MCF 10A (cell line): ENCODE measurements at places on chromosomes 3 and 15.

GRCh38 chr3:42871592-42872196 is 4.0 kb downstream of the CYP8B1 start:
- DNase-seq = no peak

DNA sequence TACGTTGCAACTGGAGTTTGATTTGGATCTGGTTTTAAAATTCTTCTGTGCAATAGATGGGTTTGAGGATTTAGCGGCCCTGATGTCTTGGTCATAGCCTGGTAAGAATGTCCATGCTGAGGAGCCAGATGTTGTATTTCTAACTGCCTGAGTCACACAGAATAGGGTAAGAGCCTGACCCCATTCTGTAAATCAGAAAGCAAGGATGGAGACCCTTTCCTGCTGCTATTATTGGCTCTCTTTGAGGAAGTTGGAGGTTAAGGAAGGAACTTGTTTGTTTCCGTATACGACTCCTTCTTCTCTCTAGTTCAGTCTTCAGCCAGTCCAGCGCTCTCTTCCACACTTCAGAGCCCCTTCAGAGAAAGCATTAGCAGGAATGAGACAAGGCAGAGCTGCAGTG is 65.1 kb downstream of the HCN4 start:
- DNase-seq = no peak

DNA sequence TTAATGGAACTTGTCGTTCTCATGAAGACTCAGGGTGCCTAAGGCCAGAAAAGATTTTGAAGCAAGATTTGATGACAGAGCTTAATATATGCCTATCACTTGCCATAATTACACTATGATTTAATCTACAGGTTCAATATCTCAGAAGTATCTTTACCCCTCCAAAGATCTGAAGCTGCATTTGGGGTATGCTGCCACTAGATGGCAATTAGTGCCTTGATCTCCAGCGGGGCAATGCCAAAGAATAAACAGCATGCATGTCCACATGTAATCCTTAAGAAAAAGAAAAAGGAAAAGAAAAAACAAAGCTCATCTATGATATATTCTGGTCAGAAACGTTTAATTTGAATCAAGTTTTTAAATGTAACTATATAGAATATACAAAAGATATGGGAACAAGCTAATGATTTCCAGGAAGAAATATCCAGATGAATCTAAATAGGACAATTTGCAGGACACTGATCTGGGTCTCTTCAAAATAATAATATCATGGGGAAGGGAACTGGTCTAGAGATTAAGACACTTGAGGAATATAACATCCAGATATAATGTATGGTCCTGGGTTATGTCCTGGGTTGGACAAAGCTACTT is 55.0 kb upstream of the SOX14 start:
- DNase-seq = peak; percentile 46

DNA sequence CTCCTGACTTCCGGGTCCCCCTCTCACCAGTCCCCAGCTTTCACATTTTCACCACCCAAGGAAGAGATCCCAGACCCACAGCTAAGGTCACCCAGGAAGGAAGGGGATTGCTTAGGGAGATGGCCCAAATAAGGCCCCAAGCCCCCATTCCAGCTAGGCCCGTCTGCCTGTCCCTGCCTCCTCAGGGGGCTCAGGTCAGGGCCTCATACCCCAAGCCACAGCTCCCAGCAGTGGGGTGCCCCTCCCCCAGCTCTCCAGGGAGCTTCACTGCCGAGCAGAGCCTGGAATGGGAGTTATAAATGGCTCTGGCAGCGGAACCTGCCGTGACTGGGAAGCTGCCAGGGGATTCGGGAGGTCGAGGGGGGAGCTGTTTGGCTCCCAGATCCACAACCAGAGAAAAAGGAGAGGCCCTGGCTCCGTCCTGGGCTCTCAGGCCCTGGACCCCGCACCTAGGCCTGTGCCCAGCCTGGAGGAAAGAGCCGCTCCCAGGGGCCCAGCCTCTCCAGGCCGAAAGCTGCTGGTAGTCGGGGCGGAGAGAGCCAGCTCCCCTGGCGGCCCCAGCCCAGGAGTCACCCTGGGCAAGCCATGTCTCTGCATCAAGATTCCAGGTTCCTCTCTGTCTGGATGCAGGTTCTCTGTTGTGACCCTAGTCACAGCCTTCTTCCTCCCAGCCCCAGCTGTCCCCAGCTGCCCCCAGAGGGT is 550 bp downstream of the CCDC9B start:
- peak; percentile 65 for DNase-seq

GRCh38 chr15:39404767-39405181 is 176.1 kb upstream of the THBS1 start:
- DNase-seq = peak; percentile 97

GRCh38 chr3:54856271-54856670 is 71.6 kb downstream of the LRTM1 start:
- no peak for DNase-seq

DNA sequence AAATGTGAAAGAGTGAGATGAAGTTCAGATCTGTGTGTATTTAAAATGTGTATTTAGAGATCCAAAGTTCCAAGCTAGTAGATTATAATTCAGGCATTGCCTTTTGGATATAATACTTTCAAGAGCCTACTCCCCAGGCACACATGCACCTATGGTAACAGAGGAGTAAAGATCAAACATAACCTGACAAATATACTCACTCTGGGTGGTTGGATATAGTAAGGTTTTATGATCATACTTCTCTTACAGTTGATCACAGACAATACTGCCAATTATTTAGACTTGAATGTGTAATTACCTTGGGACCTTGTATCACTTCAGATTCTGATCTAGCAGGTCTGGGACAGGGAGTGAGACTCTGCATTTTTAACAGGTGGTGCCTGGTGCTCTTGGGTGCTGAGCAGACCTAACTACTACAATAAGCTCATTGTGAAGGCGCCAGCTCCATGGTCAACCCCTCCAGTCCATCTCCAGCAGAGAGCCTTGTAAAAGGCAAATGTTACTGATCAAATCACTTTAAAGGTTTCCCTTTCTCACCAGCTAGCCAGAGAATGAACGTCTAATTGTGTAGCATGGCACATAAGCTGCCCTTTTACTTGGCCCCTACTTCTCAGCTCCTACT is 55.5 kb downstream of the NBEAL2 start:
- no peak for DNase-seq

DNA sequence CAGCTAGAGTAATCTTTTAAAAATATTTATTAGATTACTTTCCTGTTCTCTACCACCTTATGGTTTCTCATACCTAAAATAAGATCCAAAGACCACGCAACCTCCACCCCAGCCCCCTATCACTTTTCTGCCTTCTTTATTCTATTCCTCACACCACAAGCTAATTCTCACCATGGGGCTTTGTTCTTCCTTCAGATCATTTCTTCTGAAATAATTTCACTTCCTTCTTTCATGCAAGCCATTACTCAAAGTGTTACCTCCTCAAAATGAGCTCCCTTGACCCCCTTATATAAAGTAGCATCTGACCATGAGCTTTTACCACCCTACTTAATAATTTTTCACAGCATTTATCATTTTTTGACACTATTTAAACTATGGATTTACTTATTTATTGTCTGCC is 233.2 kb upstream of the TMCO5A start:
- no peak for DNase-seq

DNA sequence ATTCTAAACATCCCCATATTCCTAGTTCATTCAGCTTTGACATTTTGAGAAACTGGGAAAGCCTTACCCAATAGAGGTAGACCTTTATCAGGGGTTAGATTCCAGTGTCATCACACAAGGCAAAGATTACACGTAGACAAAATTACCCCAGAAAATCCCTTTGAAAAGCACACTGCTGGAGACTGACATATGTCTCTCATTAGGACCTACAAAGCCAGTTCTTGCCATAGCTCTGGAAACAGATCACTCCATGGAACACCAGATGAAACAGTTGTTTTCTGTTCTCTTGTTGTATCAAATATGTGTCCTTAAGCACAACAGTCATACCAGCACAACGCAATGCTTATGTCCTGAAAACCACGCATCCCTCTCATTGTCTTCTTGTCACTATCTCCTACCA is 44.7 kb downstream of the RARB start:
- no peak for DNase-seq

DNA sequence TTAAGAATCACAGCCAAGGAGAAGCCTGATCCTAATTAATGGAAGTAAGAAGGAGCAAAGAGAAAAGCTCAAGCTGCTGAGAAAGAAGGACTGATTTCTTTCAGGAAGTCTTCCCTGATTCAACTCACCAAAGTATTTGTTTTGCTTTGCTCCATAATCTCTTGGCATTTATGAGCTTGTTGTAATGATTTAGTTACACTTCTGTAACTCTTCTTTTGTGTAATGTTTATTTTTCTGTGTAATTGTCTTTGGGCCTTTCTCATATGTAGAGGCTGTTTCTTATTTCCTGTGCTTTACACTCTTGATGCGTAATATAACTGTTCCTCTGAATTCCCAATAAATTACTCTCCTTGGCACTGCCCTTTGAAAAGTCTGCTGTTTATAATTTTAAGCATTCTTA is 80.0 kb downstream of the COL6A5 start:
- DNase-seq = no peak

GRCh38 chr3:184738506-184738890 is 26.6 kb upstream of the MAGEF1 start:
- no peak for DNase-seq

- DNase-seq = no peak
Measured at GRCh38 chr3:13272831-13273603, 147.1 kb downstream of the NUP210 start.

DNA sequence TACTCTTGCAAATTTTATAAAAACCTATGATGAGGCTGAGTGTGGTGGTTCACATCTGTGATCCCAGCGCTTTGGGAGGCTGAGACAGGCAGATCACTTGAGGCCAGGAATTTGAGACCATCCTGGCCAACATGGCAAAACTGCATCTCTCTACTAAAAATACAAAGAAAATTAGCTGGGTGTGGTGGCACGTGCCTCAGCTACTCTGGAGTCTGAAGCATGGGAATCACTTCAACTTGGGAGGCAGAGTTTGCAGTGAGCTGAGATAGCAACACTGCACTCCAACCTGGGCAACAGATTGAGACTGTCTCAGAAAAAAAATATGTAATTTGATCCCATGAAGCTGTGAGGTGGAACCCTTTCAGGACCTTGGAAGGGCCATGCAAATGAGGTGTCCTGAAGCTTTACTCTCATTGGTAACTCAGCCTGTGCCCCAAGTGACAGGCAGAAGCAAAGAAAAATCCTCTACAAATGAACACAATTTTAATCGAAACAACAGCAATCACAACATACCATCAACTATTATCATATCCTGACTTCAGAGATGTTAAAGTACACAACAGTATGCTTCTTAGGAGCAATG is 84.6 kb upstream of the CDV3 start:
- peak; percentile 85 for DNase-seq

DNA sequence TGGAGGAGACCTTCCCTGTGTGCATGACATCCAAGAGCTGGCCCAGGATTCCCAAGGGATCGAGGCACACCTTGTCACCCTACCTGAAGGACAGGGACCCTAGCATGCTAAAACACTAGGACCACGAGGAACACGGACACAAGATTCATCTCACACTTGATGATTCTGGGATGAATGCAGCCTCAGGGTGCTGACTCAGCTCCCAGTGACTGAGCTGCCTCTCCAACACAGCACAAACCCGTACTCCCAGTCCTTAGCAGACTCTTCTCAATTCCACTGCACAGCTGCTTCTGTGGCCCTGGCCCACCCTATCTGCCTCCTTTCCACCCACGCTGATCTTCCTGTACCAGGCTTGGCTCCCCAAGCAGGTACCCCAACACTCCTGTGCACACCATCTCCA is 9.1 kb upstream of the OXTR start:
- DNase-seq = no peak

DNA sequence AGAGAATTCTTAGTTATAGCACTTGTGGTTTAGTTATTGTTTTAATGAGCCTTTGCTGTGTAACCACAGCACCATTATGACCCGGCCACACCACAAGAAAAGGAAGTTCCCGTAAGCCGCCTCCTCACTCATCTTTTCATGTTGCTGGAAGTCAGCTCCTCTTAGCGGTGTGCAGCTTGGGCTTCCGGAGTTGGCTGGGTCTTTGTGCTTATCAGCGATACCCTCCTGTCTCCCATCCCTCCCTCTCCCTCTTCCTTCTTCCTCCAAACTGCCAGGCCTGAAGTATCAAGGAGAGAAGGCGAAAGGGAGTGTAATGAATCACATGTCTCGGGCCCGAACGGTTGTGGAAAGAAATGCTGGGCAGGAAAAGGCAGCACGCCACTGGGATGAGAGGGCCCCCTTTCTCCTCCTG is 353.5 kb downstream of the MCTP2 start:
- DNase-seq = no peak

- DNase-seq = no peak
Measured at GRCh38 chr15:93882141-93882540, 349.2 kb upstream of the MCTP2 start.

DNA sequence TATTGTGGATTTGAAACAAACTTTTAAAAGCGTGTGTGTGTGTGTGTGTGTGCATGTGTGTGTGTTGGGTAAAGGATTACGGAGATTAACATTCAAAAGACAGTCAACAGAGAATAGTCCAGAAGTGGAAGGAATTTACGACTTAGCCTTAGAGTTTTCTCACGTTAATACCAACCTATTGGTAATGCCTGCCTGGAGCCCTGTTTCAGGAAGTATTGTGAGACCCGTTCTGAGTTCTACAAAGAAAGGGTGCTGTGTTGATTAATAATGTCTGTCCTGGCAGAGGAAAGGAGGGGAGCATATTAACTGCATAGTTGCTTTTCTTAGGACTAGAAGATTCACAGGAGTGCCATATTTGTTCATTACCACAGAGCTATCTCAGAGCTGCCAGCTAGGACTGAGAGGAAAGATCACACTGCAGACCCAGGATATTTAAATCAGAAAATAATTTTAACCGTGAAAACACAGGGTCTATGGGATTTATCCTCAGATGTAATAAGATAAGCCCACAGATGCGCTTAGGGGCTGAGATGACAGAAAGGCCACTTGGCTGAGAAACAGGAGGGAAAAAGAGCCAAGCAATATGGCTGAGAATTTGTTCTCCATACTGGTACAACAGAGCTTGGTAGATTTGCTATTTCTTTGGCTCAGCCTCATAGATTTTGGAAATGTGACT is 40.5 kb upstream of the FRMD4B start:
- no peak for DNase-seq

DNA sequence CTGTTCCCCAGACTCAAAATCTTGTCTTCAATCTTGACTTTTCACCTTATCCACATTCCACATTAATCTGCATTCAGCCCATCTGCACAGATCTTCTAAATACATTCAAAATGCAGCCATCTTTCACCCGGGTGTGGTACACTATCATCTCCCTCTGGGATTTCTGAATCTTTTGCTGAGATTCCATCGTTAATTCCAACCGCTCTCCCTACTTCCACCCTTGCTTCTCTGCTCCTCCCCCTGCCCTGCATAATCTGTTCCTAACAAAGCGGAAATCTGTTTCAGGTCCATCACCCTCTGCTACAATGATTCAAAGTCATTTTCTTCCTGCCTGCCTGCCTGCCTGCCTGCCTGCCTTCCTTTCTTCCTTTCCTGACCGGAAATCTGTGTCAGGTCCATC is 7.9 kb upstream of the GOLGA8B start:
- DNase-seq = no peak
